ENCODE measurements at places on chromosomes 1 and 21. TPM values are rescaled to one million over a fixed set of nuclear protein-coding genes. Genes with fewer than 3 reads are reported as not detected.

The ATP1A2 gene
- total RNA-seq: 15.0 TPM

The AADACL4 gene
- total RNA-seq: not detected

The OR2L13 gene
- total RNA-seq: not detected

The RSRP1 gene
- total RNA-seq: 74.6 TPM

The CELA3A gene
- total RNA-seq: 3.3 TPM

The LENEP gene
- total RNA-seq: not detected

The MMEL1 gene
- not detected for total RNA-seq

The PPP1R12B gene
- 58.1 TPM for total RNA-seq

The WNT9A gene
- total RNA-seq: 7.2 TPM

The MROH7 gene
- total RNA-seq: 4.6 TPM

The SYNJ1 gene
- total RNA-seq: 15.6 TPM

The OR2AK2 gene
- not detected for total RNA-seq

The IGSF3 gene
- 1.8 TPM for total RNA-seq

The GUCA2B gene
- total RNA-seq: not detected

The PLXNA2 gene
- total RNA-seq: 68.1 TPM

The UBIAD1 gene
- 24.0 TPM for total RNA-seq

The G0S2 gene
- total RNA-seq: 121 TPM

The SLC41A1 gene
- 12.5 TPM for total RNA-seq

The LCE1A gene
- not detected for total RNA-seq

The LCE3D gene
- not detected for total RNA-seq

The RABIF gene
- 4.3 TPM for total RNA-seq

The ARHGEF16 gene
- total RNA-seq: 1.1 TPM

The CRNN gene
- not detected for total RNA-seq

The KDM5B gene
- 47.2 TPM for total RNA-seq

The IGSF5 gene
- total RNA-seq: not detected

The VN1R5 gene
- not detected for total RNA-seq

The KRTAP21-2 gene
- total RNA-seq: not detected

The MTF2 gene
- 25.2 TPM for total RNA-seq

The PDZK1 gene
- not detected for total RNA-seq
